ENCODE measurements at places on chromosomes 16 and 17.

DNA sequence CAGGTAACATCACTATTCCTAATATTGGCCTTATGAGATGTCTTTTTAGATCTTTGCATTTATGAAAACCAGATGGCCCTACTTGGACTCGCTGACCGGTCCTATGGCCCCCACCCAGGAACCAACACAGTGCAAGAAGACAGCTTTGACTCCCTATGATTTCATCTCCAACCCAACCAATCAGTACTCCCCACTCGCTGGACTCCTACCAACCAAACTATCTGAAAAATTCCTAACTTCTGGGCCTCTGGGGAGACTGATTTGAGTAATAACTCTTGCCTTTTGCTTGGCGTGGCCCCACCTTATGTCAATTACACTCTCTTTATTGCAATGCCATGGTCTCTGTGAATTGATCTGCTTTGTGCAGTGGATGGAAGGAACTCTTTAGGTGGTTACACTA is 828.9 kb downstream of the CDH11 start:
- DNase-seq: no peak

GRCh38 chr17:38334480-38335364 is 9.0 kb downstream of the GPR179 start:
- no peak for DNase-seq

DNA sequence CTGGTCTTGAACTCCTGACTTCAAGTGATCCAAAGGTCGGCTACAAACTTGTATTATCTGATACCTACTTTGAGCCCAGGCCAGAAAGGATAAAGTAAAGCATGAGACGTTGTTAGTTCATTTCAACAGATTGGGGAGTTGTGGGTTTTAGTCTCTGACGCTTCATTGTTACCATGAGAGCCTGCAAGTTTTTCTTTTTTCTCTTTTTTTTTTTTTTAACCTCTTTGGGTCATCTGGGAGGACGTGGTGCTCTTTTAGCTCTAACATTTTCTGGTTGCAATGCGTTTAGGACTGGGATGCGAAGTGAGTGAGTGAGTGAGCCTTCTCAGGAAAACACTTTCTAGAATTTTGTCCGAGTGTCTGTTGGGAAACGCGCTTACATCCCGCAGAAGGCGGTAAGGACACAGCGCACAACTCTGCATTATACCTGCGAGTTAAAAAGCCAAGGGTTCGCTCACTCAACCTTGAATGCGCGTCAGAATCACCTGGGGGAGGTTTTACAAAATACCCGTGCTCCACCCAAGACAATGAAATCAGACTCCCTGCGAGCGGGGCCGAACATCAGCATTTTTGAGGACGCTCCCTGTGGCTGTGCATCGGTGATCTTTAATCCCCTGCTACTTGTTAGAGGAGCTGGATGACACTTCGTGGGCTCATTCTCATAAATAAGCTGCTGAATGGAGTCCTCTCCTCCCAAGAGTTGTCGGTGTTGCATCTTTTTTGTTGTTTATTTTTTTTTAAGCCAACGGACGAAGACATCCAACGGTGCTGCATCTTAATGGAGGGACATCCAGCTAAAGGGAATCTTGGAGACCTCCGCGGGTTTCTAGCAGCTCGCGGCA is 629 bp upstream of the RNF135 start:
- DNase-seq: no peak

DNA sequence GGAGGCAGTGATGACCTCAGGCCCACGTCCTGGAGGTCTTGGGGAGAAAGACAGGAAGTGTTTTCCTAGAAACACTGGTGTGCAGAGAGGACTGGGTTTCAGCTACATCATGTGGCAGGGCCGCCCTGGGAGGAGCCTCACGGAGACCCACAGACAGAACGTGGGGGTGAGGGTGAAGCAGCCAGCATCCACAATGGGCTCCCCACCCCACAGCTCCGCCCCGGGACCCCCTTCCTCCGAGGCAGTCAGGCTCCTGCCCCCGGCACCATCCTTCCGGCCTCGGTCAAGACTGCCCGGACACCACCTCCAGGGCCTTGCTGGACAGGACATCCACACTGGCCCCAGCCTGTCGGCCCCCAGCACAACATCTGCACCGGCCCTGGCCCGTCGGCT is 51.1 kb downstream of the LMF1 start:
- DNase-seq: no peak

DNA sequence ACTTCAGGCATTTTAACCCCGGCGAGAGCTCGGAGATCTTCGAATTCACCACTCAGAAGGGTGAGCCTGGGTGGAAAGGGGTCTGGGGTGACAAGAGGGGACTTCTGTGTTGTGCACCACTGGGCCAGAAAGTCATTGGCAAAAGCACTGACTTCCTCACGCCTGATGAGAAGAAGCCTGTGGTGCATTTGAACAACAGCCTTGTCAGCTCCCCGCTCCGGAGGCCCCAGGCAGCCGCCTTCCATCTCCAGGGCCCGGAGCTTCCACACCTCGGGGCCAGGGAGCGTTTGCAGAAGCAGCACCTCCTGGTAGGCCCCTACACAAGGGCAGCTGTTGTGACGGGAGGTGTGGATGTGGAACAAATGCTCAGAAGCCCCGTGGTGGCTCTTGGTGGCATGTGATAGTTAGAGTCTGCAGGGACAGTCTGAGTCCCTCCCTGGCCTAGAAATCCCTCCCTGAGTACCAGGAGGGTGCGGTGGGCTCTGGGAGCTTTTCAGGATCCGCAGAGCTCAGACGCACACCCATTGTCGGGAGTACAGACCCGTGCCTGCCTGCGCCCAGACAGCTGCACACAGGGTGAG is 9.7 kb downstream of the CACNG1 start:
- no peak for DNase-seq

DNA sequence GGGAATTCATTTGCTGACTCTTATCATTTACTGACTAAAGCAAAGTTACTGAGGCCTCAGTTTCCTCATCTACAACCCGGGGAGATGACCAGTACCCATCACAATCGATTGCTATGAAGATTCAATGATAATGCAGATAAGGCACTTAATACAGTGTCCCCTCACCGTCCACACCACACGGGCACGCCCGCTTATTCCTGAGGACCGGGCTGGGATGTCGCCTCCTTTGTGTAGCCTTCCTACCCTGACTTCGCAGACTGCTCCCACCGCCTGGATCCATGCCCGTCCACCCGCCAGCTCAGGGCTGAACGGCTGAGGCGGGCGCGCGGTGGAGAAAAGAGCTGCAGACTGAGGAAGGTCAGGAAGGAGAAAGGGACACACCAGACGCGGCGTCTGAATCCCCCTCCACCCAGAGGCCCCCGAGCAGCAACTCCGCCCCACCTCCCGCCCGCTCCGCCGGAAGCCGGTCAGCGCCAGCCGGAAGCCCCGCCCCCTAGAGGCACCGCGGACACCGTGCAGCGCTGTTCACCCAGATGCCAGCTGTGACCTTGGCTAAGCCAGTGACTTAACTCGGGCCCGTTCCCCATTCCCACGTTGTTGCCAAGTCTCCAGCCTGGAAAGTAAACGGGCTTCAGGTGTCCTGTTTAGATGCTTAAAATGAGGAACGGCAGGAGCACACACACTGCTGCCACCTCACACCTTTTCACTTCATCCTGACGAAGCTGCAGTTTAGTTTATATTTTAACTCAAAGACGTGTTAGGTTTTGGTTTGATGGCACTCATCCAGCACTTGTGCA is at the start of gene KRABD2:
Gene KRABD2 (minus strand): TSS at position 434 of the 797 bp plus-strand sequence.
- DNase-seq: peak; percentile 79

- DNase-seq: no peak
These were observed 89.4 kb downstream of the YPEL2 start for GRCh38 chr17:59420901-59421300.

DNA sequence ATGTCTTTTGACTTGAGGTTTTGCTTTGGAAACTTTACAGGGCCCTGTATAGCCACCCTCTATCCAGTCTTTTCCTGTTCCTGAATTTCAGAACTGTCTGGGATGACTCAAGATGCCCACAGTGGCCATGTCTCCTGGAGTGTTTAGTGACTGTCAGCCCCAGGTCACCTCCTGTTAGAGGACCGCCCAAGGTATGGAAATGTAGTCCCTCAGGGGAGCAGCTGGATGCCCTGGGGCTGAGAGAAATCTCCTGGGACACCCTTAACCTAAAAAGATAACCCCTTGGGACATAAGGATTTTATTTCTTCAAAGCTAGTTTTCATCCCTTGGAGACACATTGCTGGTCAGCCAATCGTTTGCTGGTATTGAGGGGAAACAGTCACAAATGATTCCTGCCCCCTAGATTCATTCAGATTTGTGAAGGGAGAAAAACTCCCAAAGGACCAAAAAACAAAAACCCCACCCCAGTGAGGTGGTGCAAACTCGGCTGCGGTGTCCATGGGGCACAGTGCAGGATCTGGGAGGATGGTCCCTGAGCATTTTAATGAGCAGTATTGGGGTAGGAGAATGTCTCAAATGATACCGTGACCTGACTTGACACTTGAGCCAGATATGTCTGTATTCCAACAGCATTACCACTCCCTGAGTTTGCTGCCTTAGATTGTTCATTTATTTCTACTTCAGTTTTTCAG is 1.7 kb downstream of the ZNF267 start:
- no peak for DNase-seq

- DNase-seq: no peak
These were observed 19.6 kb downstream of the KATNB1 start for GRCh38 chr16:57755061-57755684.

DNA sequence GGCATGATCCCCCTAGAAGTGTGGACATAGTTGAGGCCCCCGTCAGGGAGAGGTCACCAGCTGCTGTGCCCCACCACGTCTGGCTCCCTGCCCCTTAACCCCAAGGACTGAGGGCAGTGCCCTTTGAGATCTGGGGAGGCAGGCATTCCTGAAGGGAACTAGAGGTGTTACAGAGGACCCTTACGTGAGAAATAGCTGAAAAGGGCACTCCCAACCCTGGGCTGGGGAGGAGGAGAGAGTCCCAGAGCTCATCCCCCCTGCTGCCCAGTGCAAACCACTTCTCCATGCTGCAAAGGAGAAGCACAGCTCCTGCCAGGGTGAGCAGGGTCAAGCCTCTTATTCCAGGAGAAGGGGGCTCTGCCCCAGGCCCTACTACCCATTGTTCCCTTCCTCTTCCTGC is 10.3 kb upstream of the MINK1 start:
- no peak for DNase-seq

Data from stimulated activated CD8-positive, alpha-beta memory T cell treated with anti-CD3 and anti-CD28 coated beads, Interleukin-12 subunit alpha, Interleukin-12 subunit beta, amount 100 ng/mL, for 4 hours (primary cell).